Cardiac muscle cell (in vitro differentiated cells and primary cell): ENCODE measurements at places on chromosomes 12 and 14.

DNA sequence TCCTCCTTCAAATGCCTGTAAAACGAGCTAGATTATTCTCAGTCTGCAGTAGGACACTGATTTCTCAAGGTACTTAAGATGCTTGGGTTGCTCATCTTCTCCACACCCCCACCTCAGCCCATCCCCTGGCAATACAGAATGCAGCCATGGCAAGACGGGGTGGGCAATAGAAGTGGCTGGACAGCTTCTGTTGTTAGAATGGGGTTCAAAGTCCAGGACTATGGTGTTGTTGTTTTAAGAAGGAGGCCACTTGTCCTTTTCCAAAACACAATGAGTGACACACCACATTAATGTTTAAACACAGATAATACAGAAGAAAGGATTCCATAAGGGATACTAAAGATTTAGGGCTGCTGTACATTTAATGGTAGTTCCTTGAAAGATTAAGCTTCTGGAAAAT, 188.9 kb upstream of the BCL2L14 start:
- DNase-seq, result no peak

DNA sequence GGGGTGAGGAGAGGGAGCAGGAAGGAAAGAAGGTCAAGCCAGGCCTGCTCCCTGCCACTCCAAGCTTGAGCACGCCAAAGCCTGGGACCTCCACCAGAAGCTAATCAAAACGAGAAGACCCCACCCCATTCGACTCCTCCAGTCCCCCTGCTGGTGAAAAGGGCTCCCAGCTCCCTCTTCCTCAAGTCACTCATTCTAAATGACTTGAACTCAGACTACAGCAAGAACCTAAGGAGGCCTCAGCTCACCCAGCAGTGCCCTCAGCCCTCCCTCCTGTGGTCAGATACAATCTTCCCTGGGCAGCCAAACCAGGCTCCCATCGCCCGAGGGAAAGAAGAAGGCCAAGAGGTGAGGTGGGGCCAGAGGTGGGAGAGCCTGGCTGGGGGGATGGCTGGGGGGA, 17.4 kb downstream of the HDAC7 start:
- DNase-seq, result no peak

DNA sequence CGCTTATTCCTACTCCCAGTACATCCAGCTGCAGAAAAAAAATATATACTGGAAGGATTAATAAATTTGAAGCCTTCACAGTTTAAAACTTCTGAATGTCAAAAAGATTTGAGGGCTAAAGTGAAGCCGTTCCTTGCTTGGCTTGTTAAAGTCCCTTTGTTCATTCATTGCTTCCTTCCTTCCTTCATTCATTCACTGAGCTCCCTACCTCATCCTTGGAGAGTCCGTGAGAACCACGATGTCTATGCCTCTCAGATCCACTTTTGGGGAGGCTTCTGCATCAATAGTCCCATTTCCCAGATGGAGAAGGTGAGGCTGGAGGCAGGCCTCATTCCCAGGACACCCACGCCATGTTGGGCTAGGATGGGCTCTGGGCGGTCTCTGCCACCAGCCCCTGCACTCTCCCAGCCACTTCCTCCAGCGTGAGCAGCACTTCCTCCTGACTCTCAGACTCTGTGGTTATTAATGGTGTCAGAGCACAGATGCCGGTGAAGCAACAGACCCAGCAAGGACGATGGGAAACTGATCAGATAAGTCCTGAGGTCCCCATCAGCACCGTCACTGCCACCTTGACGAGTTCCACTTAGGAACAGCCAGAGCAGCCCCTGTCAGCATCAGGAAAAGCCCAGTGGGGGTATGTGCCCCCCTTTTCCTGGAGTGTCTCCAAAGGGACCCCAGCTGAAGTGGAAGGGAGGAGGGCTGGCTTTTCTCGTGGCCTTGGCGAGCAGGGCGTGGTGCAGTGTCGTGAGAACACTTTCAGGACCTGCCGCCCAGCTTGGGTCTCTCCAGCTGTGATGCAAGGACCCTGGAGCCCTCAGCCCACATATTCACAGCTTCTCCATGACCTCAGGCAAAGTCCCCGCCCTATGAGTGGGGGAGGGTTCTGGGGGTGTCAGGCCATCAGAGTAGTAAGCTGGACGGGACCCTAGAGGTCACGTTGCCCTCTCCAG, 21.2 kb downstream of the ASB2 start:
- DNase-seq, result no peak

GRCh38 chr14:79965896-79966295, 245.4 kb downstream of the DIO2 start:
- DNase-seq, result no peak

- peak; percentile 74 for DNase-seq
Measured at GRCh38 chr12:51393676-51394545, 2.7 kb upstream of the GALNT6 start.

- peak; percentile 66 for DNase-seq
Measured at GRCh38 chr12:58907391-58907790, 12.9 kb downstream of the LRIG3 start.

- DNase-seq, result no peak
Measured at GRCh38 chr12:50005175-50005574, 20.1 kb downstream of the RACGAP1 start.

GRCh38 chr14:86766469-86766868, 1226.5 kb downstream of the GALC start:
- no peak for DNase-seq

- peak; percentile 60 for DNase-seq
Measured at GRCh38 chr12:48925304-48926011, at the start of gene FKBP11. Gene FKBP11 (minus strand): TSS chr12:48925492. CDS start chr12:48925428, 64 bp downstream.

- peak; percentile 12 for DNase-seq
Measured at GRCh38 chr12:11592484-11592883, 57.0 kb upstream of the ETV6 start.

DNA sequence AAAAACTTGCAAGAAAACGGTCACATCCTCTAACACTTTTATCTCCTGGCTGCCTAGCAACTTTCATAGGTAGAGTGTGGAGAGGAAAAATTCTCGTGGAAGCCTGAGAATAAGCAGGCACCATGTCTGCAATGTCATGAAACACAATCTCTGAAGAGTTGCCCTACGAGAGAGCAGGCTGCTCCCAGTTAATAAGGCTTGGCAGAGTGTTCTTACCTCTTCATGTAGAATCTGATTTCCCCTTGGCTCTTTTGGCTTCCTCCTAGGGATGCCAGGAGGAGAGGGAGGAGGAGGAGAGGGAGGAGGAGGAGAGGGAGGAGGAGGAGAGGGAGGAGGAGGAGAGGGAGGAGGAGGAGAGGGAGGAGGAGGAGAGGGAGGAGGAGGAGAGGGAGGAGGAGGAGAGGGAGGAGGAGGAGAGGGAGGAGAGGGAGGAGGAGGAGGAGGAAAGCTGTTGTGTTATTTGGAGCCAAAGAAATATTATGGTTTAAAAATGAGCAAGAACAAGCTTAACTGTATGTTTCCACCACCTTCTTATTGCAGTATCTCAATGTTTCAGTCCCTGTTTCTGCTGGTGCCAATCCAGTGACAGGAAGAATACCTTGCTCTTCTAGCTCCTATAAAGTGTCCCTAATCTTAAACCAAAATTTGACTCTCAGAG, 52.9 kb downstream of the EGLN3 start:
- DNase-seq, result peak; percentile 64

DNA sequence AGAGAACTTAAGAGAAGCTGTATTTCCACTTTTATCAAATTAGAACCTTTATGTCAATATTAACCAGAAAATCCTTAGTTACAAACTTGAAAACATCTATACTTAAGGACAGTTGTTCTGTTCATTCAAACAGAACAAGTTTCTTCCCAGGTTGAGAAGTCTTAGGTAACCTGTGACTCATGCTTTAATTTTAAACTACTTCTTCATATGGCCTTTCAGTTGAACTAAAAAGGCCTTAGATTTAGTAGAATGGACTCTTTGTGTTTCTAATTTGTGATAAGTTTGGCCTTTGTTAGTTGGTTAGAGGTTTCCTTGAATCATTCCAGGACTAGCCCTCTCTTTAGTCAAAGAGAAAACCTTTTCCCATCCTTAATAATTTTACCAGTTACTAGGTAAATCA, 274.2 kb downstream of the FUT8 start:
- DNase-seq, result no peak

- no peak for DNase-seq
Measured at GRCh38 chr14:66085665-66086064, 400.5 kb upstream of the CCDC196 start.
